T1000 (cell line): ENCODE measurements at places on chromosomes 6 and 20.

DNA sequence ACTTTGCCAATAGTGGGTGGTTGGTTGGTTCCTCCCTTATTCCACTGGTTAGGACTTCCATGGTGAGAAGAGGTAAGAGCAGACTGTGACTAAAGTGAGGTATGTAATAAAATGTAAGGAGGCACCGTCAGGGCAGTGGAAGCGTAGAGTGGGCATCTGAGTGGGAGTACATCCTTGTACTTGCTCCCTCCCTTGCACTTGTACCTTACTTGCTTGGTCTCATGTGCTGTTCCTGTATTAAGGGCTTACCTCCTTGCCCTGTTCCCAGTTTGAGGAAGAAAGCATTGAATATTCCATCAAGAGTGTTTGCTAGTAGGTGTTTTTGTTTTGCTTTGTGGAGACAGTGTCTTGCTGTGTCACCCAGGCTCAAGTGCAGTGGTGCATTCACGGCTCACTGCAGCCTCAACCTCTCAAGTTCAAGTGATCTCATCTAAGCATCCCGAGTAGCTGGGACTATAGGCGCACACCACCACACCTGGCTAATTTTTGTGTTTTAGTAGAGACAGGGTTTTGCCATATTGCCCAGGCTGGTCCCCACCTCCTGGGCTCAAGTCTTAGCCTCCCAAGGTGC lies 25.5 kb downstream of the AMD1 start:
- DNase-seq, result no peak

DNA sequence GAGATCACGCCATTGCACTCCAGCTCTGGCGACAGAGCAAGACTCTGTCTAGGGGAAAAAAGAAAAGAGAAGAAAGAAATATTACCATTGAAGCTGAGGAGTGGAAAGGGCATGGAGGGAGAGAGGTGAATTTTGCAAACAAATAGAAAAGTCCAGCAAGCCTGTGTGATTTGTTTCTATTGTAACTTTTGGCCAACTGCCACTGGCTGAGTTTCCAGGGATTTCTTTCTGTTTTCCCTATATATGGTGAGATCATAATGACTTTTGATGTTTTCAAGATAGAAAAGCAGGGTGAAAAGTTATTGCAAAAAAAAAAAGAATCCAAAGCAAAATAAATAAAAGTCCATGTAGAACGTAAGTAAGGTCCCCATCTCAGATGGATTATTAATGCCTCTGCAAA lies 184.2 kb upstream of the RALGAPA2 start:
- DNase-seq, result no peak

DNA sequence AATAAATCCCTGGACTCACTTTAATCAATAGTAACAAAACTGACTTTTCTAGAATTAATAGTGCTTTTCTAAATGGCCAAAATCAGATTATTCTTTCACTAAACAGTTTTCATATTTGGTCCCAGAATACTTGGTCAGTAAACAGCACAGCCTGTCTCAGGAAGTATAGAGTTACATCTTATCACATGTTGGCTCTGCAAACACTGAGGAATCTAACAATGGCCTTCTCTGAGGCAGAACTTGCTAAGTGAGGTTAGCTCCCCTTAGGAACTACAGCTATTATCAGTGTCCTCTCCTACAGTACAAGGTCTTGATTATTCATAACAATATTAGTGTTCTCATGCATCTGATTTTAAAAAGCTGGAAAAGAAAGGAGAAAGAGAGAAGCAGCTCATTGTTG lies 1622.8 kb downstream of the HACE1 start:
- DNase-seq, result no peak

- no peak for DNase-seq
These were observed 43.9 kb downstream of the EBF4 start for GRCh38 chr20:2736441-2736840.

- DNase-seq, result no peak
These were observed 7.7 kb upstream of the SMIM13 start for GRCh38 chr6:11085758-11086435.

DNA sequence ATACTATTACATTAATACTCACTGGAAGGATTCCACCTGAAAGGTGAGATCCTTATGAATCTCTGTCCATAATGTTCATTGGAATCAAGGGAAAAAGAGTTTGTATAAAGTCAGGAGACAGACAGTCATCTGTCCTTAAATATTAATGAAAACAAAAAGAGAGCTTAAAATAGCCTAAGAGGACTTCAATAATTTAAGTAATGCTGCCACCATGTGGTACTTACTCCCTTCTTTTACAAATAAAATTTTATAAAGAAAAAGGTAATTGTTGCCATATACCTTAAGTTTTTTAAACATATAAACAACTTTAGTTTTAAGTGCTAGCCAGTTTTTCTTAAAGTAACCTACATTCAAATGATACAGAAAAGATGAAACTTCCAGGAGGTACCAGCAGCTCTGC lies 5.1 kb downstream of the BLOC1S5 start:
- no peak for DNase-seq

DNA sequence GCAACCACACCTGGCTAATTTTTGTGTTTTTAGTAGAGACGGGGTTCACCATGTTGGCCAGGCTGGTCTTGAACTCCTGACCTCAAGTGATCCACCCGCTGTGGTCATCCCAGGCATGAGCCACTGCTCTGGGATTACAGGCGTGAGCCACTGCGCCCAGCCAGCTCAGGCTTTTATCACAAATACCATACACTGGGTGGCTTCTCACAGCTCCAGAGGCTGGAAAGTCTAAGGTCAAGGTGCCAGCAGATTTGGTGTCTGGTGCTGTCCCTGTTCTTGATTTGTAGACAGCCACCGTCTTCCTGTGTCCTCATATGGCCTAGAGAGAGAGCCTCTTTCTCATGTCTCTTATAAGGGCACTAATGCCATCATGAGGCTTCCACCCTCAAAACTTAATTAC lies 25.9 kb downstream of the SHLD1 start:
- no peak for DNase-seq

- DNase-seq, result no peak
These were observed 778 bp downstream of the PSMG4 start for GRCh38 chr6:3259491-3259958.

- no peak for DNase-seq
These were observed 13.6 kb downstream of the BPIFA2 start for GRCh38 chr20:33181482-33182093.
